ENCODE measurements at places on chromosomes 2 and 18. TPM values are rescaled to one million over a fixed set of nuclear protein-coding genes. Genes with fewer than 3 reads are reported as not detected.

Gene LRRC30
- total RNA-seq: 6.2 TPM

Gene LCT
- 0.13 TPM for total RNA-seq

Gene SLC4A3
- not detected for total RNA-seq

Gene CNDP1
- not detected for total RNA-seq

- H3K36me3 ChIP-seq: no peaks in the 10 kb centered on the region
- peak overlapping the region; percentile 43 for H3K4me3 ChIP-seq
- H3K4me1 ChIP-seq: no peaks in the 10 kb centered on the region
- H3K27me3 ChIP-seq: peaks cover 31% of the 10 kb centered on the region
Measured at GRCh38 chr2:172734711-172735581, 699 bp upstream of the RAPGEF4 start.

- H3K36me3 ChIP-seq: no peaks in the 10 kb centered on the region
- no peak overlapping the region for H3K4me3 ChIP-seq
Measured at GRCh38 chr2:68646303-68646702, 2.9 kb downstream of the PROKR1 start.

DNA sequence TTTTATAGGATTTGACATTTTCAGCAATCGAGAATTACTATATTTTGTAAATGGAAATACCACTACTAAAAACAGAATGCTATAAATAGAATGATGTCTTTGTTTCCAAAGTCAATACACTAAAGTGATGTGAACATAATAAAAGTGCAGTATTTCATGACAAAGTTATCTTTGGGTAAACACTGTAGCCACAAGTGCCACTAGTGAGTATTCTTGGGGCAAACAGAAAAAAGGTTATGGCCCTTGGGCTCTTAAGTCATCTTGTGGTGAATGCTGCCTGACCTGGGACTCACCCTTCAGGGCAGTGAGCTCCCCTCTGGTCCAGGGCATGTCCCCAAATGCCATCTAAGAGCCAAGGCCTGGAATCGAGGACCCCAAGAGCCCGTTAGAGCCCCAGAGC, 99.2 kb upstream of the KYNU start:
- H3K36me3 ChIP-seq: no peaks in the 10 kb centered on the region
- no peak overlapping the region for H3K27ac ChIP-seq
- no peak overlapping the region for H3K4me3 ChIP-seq
- H3K27me3 ChIP-seq: no peaks in the 10 kb centered on the region
- no peaks in the 10 kb centered on the region for H3K4me1 ChIP-seq

- no peak overlapping the region for H3K4me3 ChIP-seq
- H3K4me1 ChIP-seq: peaks cover 5% of the 10 kb centered on the region
- H3K27me3 ChIP-seq: no peaks in the 10 kb centered on the region
- no peak overlapping the region for H3K27ac ChIP-seq
Measured at GRCh38 chr2:112048887-112049286, 6.2 kb upstream of the TMEM87B start.

GRCh38 chr2:3670941-3671340, 12.9 kb downstream of the ALLC start:
- H3K4me3 ChIP-seq: no peak overlapping the region
- no peaks in the 10 kb centered on the region for H3K36me3 ChIP-seq
- no peaks in the 10 kb centered on the region for H3K4me1 ChIP-seq
- no peak for DNase-seq
- H3K27me3 ChIP-seq: no peaks in the 10 kb centered on the region
